ENCODE measurements at places on chromosomes 7 and 10. TPM values are rescaled to one million over a fixed set of nuclear protein-coding genes. Genes with fewer than 3 reads are reported as not detected.

GRCh38 chr7:156156734-156157408, 344.6 kb upstream of the SHH start:
- DNase-seq = no peak

DNA sequence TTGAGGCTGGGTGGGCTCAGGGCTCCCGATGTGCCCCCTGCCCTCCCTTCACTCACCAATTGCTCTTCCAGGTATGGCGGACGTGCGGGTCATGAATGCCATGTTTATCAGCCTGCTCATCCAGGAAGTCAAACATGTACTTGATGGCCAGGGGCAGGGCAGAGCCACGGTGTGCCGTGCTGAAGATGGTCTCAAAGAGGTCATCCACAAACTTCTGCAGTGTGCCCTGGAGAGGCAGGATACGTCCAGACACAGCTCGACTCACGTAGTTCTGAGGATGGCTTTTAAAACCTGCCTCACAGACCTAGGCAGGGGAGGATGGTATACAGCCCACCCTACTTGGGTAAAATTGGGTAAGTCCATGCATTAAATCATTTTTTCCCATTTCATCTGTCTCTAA, 431.2 kb downstream of the PLXNA4 start:
- DNase-seq = no peak

The BEND7 gene
- 5.0 TPM for total RNA-seq

The STOX1 gene
- total RNA-seq = 0.64 TPM

DNA sequence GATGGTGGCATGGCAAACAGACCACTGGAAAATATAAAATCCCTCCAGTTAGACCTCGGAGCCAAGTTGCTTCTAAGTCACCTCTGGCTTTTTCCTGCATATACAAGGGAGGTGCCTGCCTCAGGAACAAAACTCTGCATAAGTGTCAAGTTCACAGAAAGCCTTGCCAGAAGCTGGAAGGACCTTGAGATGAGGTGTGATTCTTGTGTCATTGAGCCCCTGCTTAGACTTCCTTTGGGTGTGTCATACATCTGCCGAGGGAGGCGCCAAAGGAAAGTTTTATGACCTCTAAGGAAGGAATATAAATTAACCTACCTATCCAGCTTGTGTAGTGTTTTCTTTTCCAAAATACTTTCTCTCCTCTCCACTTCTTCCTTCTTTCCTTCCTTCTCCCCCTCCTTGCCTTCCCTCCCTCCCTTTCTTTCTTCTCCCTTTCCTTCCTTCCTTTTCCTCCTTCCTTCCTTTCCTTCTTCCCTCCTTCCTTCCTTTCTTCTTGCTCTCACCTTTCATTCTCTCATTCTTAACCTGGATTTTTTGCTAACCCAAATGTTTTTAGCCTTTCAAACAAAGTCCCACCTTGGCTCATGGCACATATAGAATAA, 75.2 kb downstream of the TRIL start:
- no peak for DNase-seq

The PRKAR2B gene
- total RNA-seq = 7.8 TPM

DNA sequence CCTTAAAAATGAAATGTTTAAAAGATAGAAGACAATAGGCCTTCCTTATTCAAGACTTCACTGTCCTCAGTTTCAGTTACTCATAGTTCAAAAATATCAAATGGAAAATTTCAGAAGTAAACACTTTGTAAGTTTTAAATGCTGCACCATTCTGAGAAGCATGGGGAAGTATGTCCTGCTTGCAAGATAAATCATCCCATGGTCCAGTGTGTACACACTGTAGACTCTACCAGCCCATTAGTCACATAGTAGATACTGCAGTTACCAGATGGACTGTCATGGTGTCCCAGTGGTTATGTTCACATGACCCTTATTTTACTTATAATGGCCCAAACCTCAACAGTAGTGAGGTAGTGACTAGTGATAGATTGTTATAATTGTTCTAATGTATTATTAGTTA, 69.5 kb downstream of the PTPN12 start:
- DNase-seq = no peak

DNA sequence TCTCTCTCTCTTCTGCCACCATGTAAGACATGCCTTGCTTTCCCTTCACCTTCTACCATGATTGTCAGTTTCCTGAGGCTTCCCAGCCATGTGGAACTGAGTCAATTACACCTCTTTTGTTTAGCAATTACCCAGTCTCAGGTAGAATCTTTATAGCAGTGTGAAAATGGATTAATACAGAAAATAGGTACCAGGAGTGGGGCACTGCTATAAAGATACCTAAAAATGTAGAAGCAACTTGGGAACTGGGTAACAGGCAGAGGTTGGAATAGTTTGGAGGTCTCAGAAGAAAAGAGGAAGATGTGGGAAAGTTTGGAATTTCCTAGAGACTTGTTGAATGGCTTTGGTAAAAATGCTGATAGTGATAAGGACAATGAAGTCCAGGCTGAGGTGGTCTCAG, 15.6 kb downstream of the GALNTL5 start:
- no peak for DNase-seq

All from suprapubic skin (tissue), 4 donors.